ENCODE measurements at places on chromosomes 3 and 15.

DNA sequence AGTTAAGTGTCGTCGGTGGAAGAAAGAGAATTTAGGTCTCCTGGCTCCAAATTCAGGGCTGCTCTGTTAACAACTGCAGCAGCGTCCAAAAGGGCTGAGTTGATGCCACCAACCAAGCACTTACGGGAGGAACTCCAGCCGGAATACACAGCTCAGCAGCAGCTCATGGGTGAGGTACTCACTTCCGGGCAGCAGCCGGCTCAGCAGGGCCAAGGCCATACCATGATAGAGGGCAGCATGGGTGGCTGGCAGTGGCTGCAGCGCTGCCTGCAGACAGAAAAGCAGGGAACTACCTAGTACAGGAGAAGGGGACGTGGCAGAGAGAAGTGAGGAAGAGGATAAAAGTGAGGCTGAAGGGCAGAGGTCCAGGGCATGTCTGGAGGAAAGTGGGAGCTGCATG lies 8.0 kb upstream of the LTK start:
- no peaks in the 10 kb centered on the region for H3K36me3 ChIP-seq
- no peaks in the 10 kb centered on the region for H3K4me1 ChIP-seq
- no peaks in the 10 kb centered on the region for H3K27me3 ChIP-seq
- H3K4me3 ChIP-seq: no peak overlapping the region
- H3K27ac ChIP-seq: no peak overlapping the region

DNA sequence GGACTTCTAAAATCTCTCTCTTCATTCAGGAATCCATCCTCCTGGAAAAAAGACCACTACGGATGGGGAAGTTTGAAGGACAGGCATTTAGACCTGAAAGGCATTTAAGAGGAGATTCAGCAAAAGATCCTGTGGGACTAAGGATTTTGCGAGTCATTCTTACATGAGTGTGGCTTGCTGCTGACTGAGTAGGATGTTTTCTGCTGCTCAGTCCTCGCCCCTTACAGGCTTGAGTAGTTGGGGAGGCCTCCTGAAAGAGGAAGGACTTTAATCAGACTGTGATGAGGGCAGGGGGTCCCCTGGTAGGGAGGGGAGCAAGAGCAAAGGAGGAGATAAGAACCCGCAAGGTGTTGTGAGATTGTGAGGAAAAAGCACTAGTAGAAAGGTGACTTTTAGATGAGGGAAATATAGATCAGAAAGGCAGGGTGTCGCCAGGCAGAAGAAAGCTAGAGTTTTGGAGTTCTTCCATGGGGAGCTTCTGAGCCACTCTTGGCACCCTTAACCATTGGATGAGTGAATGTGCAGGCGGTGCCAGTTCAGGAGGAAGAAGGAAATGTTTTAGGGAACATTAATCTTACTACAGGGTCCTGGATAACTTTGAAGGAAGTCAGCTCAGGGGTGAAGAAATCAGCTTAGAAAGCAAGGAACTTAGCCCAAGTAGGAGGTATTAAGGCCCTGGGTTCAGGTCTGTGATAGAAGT lies 171.1 kb downstream of the RORA start:
- peaks cover 15% of the 10 kb centered on the region for H3K27me3 ChIP-seq
- H3K36me3 ChIP-seq: no peaks in the 10 kb centered on the region
- H3K4me1 ChIP-seq: no peaks in the 10 kb centered on the region
- no peak overlapping the region for H3K27ac ChIP-seq
- H3K4me3 ChIP-seq: no peak overlapping the region
- no peak for DNase-seq

DNA sequence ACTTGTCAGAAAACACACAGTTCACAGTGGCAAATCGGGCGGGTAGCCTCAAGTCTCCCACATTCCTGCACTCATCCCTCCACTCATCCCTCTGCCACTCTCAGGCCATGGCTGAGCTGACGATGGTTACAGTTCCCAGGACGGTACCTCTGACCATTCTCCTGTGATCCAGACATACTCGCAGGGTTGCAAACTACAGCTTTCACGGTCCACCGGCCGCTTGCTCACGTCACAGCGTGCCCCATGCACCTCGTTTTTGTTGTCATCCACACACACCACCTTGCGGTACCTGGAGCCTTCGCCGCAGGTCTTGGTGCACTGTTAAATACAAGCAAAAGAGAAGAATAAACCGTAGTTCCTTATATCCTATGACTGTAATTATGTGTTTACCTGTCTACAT lies 137.1 kb downstream of the ADAMTS9 start:
- no peak for DNase-seq
- H3K4me3 ChIP-seq: no peak overlapping the region
- no peak overlapping the region for H3K27ac ChIP-seq
- no peaks in the 10 kb centered on the region for H3K4me1 ChIP-seq

GRCh38 chr3:194827486-194827885 lies 141.8 kb downstream of the FAM43A start:
- no peaks in the 10 kb centered on the region for H3K36me3 ChIP-seq
- no peak overlapping the region for H3K27ac ChIP-seq

DNA sequence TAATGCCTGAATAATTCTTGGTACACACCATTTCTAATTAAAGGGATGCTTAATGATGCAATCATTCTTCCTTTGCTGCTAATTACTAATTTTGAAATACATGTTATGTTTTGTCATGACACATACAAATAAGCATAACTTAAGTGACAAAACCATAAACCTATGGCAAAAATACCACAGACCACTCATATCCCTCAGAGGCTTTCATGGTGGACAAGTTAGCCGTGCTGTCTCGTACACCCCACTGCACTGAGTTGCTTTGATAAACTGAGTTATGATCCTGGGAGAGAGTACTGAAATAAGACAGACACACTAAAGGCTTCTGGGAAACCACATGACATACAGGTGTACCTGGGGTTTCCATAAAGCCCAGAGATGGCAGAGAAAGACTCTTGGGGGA lies 913.8 kb downstream of the FHIT start:
- no peak for DNase-seq
- no peak overlapping the region for H3K27ac ChIP-seq
- no peaks in the 10 kb centered on the region for H3K4me1 ChIP-seq
- H3K27me3 ChIP-seq: no peaks in the 10 kb centered on the region
- H3K36me3 ChIP-seq: no peaks in the 10 kb centered on the region
- no peak overlapping the region for H3K4me3 ChIP-seq

DNA sequence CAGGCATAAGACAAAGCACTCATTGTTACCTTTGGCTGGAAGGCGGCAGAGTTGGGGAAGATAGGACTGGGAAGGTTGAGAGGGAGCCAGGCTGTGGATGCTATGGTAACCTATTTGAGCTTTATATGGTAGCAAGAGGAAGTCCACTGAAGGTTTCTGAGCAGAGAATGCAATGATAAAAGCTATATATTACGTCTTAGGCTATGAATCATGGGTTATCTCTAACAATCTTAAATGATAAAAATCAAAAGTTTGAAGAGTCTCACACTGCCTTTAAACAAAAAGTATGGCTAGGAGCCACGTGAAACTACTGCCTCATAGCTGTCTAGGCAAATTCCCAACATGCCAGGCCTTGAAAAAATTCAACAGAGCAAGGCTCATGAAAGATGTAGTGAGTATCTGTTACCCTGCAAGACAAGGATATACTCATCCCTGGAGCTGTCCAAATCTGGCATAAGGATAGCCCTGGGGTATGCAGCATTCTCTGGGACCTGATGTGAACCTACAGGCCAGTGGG lies 4.1 kb downstream of the P3H2 start:
- H3K4me1 ChIP-seq: peaks cover 36% of the 10 kb centered on the region
- H3K27ac ChIP-seq: peak overlapping the region; percentile 14
- DNase-seq: no peak
- H3K36me3 ChIP-seq: no peaks in the 10 kb centered on the region
- no peaks in the 10 kb centered on the region for H3K27me3 ChIP-seq

GRCh38 chr3:106068381-106068780 lies 199.6 kb upstream of the CBLB start:
- H3K27me3 ChIP-seq: no peaks in the 10 kb centered on the region
- no peaks in the 10 kb centered on the region for H3K4me1 ChIP-seq
- no peak overlapping the region for H3K27ac ChIP-seq
- no peak for DNase-seq
- no peak overlapping the region for H3K4me3 ChIP-seq
- H3K36me3 ChIP-seq: no peaks in the 10 kb centered on the region

DNA sequence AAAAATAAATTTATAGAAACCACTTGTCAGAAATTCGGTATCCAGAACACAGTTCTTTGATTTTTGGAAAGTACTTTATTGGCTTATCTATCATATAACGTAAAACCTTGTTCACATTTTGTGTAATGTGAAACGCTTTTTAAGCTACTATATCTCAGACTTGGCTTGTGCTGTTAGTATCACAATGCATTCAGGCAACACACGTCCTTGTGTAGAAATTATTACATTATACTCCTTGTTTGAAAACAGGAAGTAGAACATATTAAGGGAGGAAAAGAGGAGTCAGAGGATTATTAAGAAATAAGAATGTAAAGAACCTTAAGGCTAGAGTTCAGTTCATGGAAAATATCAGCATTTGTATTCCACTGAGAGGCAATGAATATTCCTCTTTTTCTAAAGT lies 1.6 kb downstream of the DNAJC13 start:
- H3K27ac ChIP-seq: peak overlapping the region; percentile 97
- peaks cover 2% of the 10 kb centered on the region for H3K36me3 ChIP-seq
- no peaks in the 10 kb centered on the region for H3K27me3 ChIP-seq
- DNase-seq: no peak
- peaks cover 23% of the 10 kb centered on the region for H3K4me1 ChIP-seq

GRCh38 chr3:13043656-13044055 lies 29.6 kb downstream of the IQSEC1 start:
- DNase-seq: no peak
- no peak overlapping the region for H3K4me3 ChIP-seq
- no peaks in the 10 kb centered on the region for H3K27me3 ChIP-seq
- no peak overlapping the region for H3K27ac ChIP-seq
